Fibroblast of gingiva (primary cell): ENCODE measurements at places on chromosomes 12 and 14.

- DNase-seq, result no peak
Observed at GRCh38 chr12:69099201-69099837, 140.1 kb upstream of the CPSF6 start.

DNA sequence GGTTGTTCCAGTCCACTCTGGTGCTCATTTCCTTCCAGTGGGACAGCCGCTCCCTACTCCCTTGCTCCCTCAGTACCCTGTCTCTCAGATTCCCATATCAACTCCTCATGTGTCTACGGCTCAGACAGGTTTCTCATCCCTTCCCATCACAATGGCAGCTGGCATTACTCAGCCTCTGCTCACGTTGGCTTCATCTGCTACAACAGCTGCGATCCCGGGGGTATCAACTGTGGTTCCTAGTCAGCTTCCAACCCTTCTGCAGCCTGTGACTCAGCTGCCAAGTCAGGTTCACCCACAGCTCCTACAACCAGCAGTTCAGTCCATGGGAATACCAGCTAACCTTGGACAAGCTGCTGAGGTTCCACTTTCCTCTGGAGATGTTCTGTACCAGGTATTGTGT is 69.9 kb downstream of the RAD52 start:
- DNase-seq, result no peak

DNA sequence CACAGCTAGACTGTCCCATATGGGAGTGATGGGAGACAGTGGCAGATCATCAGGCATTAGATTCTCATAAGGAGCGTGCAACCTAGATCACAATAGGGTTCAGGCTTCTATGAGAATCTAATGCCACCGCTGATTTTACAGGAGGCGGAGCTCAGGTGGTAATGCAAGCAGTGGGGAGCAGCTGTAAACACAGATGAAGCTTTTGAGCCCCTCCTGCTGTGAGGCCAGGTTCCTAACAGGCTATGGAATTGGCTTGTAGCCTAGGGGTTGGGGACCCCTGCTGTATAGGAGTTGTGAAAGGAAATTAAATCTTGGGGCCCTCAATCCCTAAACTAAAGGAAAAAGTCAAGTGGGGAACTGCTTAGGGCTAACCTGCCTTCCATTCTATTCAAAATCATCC is 29.6 kb downstream of the ADIPOR2 start:
- no peak for DNase-seq

DNA sequence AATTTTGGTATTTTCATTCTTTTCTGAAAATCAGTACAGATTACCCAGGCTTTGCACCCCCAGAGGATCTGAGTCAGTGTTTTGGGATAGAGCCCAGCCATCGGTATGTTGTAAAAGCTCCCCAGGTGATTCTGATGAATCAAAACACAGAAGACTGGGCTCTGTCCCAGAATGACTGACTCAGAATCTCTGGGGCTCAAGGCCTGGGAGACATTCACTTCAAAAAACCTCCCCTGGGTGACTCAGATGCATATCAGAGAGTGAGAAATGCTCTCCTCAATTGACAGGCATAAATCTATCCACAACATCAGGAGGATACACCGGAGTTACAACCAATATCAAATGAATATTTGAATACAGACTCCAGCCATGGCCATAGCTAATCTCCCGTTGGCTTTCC is 32.6 kb downstream of the SLC35F4 start:
- peak; percentile 78 for DNase-seq

GRCh38 chr14:72763892-72764291 is 130.0 kb downstream of the DPF3 start:
- no peak for DNase-seq

DNA sequence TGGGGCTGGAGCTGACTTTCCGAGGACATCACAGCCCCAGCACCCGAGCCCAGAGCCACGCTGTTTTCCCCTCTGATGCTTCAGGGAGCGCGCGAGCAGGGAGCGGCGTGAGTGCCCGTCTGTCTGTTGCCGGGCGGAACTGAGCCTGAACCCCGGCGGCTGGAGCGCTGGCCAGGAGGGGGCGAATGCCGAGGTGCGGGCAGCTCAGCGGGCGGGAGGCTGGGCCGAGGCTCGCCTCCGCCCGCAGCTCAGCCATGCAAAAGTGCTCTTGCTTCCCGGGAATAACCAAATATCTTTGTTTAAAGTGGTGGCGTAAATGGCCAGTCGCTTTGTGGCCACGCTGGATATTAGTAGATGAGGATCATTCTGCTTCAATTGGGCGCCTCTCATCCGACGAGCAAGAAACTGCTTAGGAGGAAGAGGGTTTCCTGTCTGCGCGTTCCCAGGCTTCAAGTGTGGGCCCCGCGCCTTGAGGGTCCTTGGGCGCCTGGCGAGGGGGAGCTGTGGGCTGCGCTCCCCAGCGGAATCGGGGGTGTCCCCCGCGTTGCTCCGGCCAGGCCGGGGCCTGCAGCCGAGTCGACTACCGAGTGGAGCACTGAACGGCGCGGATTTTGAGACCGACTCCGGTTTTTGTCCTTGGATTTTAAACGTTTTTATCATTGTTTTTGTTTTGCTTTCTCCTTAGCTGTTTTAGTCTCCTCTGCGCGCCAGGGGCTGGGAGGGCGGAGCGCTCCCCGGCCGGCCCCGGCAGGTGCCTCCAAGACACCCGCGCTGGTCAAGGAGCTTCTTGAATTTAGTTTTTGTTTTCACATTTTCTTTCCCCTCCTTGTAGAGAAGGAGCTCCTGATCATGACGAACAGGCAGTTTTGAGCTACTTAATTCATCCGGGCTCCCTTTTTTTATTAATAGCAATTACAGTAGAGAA is 831 bp upstream of the NKX2-1 start:
- DNase-seq, result peak; percentile 18

- no peak for DNase-seq
Observed at GRCh38 chr14:88729159-88729558, 63.6 kb downstream of the EML5 start.
